Fibroblast of lung (primary cell): ENCODE measurements at places on chromosomes 2 and 18.

GRCh38 chr18:78242806-78243205 is 736.8 kb upstream of the SALL3 start:
- no peak for DNase-seq

DNA sequence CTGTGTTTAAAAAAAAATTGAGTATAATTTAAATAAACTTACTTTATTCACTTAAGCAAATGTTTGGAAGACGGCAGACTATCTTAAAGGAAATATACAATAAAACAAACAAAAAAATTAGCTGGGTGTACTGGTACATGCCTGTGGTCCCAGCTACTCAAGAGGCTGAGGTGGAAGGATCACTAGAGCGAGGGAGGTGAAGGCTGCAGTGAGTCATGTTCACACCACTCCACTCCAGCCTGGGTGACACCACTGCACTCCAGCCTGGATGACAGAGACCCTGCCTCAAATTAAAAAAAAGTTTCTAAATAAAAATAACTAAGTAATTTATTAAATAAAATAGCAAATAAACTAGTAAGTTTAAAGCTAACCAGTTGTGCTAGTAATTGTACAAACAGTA is 7.5 kb downstream of the PUM2 start:
- DNase-seq, result peak; percentile 38

DNA sequence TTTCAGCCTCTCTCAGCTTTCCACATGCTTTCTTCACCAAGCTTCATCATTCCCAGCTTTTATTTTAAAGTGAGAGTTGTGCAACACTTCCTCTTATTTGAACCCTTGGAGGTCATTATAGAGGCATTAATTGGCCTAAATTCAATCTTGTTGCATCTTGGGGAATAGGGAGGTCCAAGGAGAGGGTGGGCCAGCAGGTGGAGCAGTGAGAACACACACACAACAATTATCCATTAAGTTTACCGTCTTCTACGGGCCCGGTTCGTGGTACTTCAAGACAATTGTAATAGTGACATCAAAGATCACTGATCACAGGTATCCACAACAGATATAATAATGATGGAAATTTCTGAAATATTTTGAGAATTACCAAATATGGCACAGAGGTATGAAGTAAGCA is 457.2 kb upstream of the SMIM21 start:
- DNase-seq, result no peak

GRCh38 chr2:238235331-238235732 is 4.5 kb downstream of the HES6 start:
- peak; percentile 43 for DNase-seq

GRCh38 chr18:47970664-47971531 is 40.4 kb upstream of the SMAD2 start:
- DNase-seq, result no peak

DNA sequence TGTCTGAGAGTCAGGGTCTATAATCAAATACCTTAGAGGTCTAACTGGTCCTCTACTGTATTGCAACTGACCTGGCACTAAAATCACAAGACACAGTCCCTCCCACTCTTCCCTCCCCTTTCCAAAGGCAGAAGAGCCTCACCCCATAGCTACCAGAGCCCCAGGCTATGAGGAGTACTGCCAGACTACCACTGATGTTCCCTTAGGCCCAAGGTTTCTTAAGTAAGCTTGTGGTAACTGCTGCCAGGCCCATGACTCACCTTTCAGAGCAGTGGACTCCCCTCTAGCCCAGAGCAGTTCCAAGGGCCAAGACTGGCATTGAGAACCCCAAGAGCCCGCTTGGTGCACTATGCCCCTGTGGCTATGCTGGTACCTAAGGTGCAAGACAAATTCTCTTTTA is 1193.4 kb downstream of the DSC3 start:
- DNase-seq, result peak; percentile 8

DNA sequence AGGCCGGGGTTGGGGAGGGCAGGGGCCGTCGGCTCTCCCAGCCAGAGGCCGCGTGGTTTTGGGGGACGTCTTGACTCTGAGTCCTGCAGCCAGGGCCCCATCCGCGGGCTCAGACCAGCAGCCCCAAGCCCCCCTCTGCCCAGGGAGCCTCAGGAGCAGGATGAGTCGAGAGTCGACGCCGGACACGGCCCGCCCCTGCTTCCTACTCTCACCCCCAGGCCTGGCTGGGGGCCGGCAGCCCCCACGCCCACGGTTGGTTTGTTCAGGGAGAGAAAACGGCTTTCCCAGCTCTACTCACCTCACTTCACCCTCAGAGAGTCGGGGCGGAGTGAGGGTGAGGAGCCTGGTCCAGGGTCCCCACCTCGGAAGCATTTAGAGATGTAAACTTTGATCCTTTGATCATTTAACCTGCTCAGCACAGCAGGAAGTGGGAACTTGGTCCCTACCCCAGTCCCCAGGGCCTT is 6.9 kb downstream of the SNORC start:
- no peak for DNase-seq

DNA sequence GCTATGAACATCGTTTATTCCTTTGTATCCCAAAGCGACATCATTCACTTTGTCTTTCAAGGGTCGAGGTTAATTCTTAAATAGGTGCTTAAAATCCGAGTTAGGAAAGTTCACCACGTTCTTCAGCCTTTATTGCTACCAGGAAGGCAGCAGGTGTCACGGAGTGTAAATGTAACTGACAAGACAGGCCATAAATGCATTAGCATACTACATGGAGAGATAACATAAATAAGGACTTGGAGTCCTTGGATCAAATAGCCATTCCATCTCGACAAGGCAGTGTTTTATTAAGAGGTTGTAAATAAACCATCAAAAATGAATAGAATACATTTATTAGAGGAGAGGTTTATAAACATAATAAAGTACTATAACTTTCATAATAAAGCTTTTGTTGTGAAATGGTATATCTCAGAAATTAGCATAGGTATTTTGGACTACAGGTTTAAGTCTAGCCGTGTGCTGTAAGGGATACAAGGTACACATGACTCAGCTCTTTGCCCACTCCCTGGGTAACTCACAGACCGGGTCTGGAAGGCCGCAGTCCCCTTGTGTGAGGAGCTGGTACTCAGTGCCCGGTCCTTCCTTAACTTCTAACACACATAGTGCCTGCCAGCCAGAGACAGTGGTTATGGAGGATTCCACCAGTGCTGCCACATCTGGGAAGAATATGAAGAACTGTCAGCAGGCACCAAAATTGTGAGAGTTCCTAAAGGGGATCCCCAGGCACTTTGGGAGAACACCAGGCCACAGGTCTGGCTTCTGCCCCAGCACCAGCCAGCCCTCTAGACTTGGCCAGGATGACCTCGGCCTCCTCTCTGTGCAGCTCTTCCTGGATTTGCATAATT is 29.4 kb downstream of the CAPN13 start:
- no peak for DNase-seq

DNA sequence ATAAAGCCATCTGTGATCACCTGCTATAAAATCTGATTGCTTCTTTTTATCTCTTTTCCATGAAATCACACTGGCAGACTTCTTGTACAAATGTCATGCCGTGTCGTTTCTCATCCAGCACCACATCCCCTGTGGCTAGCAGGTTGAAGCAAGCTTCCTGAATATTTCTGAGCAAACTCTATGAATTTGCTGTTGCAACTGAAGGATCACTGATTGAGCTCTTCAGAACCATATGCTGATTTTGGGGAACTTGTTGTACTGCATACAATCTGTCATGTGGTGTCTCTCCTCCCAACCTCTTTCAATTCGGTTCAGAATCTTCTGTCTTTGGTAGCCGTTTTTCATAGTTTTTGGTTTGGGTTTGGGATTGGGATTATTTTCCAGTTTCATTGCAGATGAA is 57.7 kb upstream of the RBMS1 start:
- DNase-seq, result no peak

DNA sequence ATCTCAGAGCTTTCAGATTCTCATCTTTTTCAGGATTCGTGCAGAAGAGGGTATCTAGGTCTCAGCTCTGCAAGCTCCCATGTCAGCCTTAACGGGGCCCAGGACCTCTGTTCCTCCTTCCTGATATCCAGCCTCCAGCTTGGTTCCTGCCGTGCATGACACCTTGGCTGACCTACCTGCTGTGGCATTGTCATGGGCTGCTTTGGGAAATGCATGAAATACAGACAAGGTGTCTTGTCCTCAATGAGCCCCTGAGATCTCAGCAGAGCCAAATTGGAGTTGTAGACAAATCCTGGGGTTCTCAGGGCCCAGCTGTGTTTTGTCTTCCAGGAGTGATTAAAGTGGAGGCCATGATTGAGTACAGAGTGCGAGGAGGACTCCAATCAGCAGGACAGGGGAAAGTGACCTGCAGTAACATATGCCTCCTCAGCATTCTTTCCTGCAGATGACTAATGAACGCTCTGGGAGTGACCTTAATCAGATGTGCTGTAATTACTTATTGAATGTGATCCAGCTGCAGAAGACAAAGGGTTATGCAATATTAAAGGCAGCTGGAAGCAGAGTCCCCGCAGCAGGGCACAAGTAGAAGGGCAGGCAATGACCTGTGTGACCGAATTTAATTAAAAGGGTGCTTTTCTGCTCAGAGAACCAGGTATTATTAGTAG is 141.1 kb downstream of the CCBE1 start:
- peak; percentile 64 for DNase-seq

- no peak for DNase-seq
Measured at GRCh38 chr2:242054406-242054805, 184.9 kb downstream of the RTP5 start.

- DNase-seq, result no peak
Measured at GRCh38 chr2:108889907-108890306, 99.1 kb downstream of the EDAR start.

DNA sequence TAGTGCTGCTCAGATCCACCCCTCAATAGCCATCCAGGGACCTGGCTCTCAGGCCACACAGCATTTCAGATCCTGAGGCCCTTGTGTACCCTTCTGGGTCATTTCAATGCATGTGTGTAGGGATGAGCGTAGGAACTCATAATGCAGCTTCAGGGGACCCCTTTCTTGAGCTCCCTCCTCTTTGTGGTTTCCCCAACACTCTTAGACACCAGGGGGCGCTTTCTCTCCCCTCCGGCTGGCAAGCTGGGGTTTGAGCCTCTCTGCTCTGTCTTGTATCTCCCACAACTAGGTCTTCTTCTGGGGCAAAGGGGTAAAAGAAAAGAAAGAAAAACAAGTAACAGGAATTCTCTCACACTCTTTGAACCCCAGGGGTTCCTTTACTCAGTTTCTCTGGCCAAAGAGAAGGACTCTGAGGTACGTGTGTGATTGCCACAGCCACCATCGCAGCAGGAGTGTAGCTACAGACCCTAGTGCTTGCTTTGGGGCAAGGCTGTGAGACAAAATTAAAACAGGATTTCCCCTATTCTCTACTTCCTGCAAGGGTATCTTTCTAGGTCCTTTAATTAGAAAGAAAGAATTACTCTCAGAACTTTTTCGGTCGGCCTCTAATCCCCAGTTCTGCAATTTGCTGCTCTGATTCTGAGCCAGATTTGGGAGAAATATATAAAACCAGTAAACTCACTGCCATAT is 38.0 kb downstream of the CABYR start:
- peak; percentile 62 for DNase-seq

GRCh38 chr2:53755121-53755520 is 12.5 kb upstream of the CHAC2 start:
- no peak for DNase-seq

DNA sequence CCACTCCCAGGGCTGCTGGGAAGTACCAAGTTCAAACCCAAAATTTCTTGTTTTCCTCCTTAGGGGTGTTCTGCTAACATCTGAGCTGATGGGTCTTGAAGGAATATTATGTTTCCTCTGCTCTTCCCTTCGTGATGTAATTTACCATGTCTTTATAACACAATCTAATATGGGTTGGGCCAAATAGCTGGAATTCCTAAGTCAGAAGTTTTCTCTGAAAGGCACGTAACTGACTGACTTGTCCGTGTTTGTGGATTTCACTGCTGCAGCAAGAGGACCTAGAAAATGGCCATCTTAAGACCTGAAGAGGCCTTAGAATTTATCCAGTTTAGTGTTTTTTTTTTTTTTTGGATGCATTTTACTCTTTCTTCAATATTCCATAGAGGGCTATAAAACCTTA is 256.7 kb downstream of the DCDC2C start:
- no peak for DNase-seq

GRCh38 chr2:226763320-226763719 is 36.3 kb downstream of the IRS1 start:
- DNase-seq, result no peak

GRCh38 chr18:34947711-34948125 is 93.5 kb upstream of the MAPRE2 start:
- DNase-seq, result peak; percentile 55

DNA sequence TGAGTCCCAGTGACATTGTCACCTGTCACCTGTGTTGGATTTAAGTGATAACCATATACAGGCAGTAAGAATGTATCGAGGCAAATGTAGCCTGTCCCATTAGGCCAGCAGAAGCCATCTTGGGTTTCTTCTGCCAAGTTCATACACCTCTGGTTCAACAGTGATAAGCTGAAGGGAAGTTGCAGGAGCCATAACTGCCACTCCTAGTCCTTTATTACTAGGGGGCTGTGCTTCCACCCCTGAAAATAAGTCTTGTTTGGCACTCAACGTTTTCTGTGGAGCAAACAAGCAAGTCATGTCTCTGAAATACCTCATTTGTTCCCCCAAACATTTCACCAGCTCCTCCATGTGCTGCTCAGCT is 58.1 kb upstream of the ALPP start:
- no peak for DNase-seq

GRCh38 chr2:204425821-204426220 is 119.5 kb upstream of the PARD3B start:
- DNase-seq, result no peak

- peak; percentile 76 for DNase-seq
Measured at GRCh38 chr2:45922577-45922988, 271.1 kb downstream of the PRKCE start.

DNA sequence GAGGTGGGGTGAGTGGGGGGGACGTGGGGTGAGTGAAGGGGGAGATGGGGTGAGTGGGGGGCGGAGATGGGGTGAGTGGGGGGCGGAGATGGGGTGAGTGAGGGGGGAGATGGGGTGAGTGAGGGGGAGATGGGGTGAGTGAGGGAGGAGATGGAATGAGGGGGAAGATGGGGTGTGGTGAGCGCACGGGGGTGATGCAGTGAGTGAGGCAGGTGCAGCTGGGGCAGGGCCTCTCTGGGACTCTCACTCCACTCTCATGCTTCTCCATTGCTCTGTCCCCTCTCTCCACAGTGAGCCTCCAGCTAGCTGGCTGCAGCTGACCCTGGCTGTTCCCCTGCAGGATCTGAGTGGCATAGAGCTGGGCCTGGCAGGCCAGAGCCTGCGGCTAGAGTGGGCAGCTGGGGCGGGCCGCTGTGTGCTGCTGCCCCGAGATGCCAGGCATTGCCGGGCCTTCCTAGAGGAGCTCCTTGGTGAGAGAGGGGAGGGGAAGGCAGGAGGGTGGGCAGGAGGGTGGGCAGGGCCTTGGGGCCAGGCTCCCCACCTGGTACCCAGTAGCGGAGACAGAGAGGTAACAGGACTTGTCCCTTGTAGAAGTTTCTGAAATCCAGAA is 13.9 kb upstream of the SLC4A3 start:
- no peak for DNase-seq

- DNase-seq, result peak; percentile 81
Measured at GRCh38 chr18:36402765-36403396, 105.4 kb downstream of the FHOD3 start.

DNA sequence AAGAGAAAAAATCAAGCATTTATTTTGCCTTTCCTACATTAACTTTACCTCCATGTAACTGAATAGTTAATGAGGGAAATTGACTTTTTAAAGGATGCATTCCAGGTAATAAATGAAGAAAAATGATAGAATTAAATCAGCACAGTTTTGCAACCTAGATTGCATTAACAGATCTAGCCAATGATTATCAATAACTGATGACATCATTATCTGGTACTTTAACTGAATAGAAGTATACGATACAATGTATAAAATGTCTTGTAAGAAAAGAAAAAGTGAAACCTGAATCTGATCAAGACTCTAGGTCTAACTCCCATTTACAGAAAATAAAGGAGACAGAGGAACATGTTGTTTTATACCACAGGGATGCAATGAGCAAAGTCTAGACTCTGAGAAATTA is 126.0 kb upstream of the XPO1 start:
- DNase-seq, result no peak
